ENCODE measurements at places on chromosomes 16 and 17.

DNA sequence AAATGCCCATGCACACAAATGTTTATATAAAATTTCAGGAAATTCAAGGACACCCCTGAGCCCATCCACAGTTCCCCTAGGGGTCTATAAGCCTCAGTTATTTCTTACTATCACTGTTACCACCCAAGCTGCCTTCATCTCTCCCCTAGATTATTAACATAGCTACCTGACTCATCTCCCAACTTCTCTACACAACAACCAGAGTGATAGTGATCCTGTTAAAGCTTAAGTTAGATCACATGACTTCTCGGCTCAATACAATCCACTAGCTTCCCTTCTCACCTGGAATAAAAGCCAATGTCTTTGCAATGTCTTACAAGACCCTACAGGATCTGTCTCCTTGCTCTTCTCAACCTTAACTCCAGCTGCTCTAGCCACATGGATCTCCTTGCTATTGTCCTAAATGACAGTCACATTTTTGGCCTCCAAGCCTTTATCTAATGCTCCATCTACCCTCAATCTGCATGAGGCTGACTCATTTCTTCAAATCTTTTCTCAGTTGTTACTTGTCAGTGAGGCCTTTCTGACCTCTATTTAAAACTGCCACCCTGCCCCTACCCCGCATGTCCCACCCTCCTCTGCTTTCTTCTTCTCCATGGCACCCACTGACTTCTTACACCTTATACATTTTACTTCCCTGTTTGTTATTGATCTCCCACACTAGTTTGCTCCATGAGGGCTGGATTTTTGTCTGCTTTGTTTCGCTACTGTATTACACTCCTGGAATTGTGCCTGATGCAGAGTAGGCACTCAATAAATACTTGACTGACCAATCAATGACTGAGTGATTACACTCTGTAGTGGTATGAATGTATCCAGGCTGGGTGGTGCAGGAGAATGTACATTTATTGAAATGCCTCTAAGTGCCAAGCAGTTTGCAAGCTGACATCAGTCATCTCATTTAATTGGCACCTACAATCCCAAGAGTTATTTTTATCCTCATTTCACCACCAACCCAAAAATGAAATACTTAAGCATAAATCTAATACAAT is 5.2 kb upstream of the LIG3 start:
- DNase-seq: no peak

- no peak for DNase-seq
These were observed 56.2 kb upstream of the ELAC2 start for GRCh38 chr17:13074026-13074425.

GRCh38 chr17:8222380-8222629 is 11.9 kb upstream of the AURKB start:
- DNase-seq: no peak

DNA sequence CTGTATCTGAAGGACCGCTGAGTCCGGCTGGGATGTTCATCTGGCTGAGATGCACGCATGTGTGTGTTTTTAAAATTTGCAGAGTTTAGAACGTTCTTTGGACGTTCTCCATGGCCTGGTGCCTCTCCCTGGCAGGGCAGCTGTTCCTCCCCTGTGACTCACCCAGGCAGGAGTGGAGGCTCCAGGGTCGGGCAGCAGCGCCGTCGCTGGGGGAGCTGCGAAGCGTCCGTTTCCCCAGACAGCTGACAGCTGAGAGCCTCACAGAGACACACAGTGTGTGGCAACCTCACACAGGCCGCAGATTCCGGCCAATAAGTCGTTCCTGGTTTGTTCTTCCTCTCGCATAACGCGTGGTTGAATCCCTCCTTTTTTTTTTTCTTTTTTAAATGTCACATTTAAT is 80.6 kb downstream of the OR1D5 start:
- DNase-seq: no peak

DNA sequence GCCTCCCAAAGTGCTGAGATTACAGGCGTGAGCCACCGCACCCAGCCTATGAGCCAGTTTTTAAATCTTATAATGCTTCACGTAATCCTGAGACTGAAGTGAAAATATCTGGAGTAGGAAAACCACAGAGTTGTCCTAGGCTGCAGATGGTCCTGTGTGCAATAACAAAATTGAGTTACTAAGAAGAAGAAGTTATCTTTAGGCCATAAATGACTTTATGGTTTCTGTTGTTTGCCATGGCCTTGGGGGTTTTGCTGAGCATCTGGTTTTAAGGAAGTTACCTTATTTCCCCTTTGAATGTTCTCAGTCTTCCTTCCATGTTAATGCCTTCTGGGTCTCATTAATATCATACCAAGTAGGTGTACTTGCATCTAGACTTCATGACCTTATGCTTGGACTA is 16.5 kb downstream of the NMT1 start:
- DNase-seq: no peak

DNA sequence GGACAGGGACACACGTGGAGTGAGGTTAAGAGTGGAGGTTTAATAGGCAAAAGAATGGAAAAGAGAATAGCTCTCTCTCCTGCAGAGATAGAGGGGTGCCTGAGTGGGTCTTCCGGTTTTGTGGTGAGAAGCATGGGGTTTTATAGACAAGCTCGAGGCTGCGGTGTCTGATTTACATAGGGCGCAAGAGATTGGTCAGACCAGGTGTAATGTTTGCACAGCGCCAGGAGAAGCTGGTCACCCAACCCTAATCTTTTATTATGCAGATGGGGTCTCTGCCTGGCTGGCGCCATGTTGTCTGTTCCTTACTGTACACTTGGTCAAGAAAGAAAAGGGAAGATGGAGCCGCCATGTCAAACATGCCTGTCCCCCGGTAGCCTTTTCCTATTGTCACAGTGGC is 44.5 kb upstream of the MLYCD start:
- DNase-seq: no peak

GRCh38 chr17:58626905-58627304 is 64.9 kb downstream of the TEX14 start:
- no peak for DNase-seq

GRCh38 chr17:9284884-9285283 is 263.6 kb downstream of the NTN1 start:
- no peak for DNase-seq

- DNase-seq: no peak
These were observed 29.3 kb upstream of the KDM8 start for GRCh38 chr16:27174007-27174406.

GRCh38 chr16:89230255-89230654 is 12.8 kb downstream of the ZNF778 start:
- DNase-seq: no peak

GRCh38 chr17:78337244-78338109 is 22.4 kb downstream of the SOCS3 start:
- no peak for DNase-seq

DNA sequence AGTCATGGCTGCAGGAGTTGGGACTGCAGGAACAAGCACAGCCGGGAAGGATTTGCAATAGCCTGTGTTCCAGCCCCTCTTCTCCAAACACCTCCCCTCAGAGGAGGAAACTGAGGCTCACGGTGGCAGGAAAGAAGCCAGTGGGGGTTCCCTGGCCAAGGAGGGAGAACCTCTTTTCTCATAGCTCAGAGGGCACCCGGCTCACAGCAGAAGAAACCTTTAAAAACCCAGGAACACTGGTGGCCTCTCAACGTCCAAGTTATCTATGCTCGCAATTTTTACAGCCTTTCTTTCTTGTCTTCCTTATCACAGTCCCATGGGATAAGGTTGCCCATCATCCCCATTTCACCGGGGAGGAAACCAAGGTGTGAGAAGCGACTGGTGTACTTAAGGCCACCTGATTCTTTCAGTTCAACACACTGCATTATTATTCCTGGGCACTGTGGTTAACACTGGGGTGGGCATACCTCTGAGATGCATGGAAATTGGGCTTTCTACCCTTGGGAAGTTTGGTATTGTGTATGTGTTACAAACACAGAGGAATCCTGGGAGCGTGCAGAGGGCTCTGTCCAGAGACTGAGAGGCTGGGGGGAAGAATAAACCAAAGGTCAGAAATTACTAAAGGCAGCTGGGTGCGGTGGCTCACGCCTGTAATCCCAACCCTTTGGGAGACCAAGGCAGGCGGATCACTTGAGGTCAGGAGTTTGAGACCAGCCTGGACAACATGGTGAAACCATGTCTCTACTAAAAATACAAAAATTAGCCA is 791 bp upstream of the ZNF629 start:
- DNase-seq: no peak

DNA sequence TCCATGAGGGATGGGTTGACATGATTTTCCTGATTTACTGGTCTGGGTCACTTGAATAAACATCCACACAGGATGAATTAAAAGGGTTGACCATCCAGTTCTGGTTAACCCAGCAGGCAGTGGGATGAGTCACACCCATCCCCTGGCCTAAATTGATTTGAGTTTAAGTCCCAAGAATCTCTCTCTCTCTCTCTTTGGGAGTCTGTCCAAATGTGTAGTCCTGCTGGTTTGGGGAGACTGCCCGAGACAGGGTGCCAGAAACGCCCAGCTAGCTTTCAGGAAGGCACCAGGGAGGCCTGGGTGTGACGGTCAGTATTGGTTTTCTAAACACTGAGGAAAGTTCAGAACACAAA is 38.8 kb downstream of the SCPEP1 start:
- no peak for DNase-seq

GRCh38 chr16:87240211-87241136 is 76.7 kb downstream of the C16orf95 start:
- DNase-seq: no peak

- DNase-seq: no peak
These were observed 7.5 kb downstream of the NFE2L1 start for GRCh38 chr17:48055531-48056245.

DNA sequence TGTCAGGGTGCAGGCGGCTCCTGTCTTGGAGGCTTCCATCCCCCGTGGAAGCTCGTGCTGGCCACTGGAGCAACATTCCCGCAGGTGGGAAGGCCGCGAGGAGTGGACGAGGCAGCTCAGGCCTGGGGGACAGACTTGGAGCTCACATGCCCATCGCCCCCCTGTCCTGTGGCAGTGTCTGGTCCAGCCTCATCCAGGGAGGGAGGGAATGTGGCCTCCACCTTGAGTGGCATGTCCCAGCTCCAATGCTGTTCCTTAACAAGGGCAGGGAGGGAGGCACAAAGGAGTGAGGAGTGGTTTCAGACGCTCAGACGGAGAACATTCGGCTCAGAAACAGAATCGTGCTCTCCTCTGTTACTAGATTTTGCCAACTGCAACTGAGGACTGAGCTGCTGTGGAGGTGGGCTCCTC is 159.4 kb upstream of the CHMP6 start:
- DNase-seq: no peak

Measured in hematopoietic multipotent progenitor cell (in vitro differentiated cells).